ENCODE measurements at places on chromosomes 5 and 9.
A peak's percentile ranks its signal among the peaks of the same experiment; 100 is the strongest.

- no peak for DNase-seq
Observed at GRCh38 chr5:10981932-10982331, 220.9 kb upstream of the DAP start.

DNA sequence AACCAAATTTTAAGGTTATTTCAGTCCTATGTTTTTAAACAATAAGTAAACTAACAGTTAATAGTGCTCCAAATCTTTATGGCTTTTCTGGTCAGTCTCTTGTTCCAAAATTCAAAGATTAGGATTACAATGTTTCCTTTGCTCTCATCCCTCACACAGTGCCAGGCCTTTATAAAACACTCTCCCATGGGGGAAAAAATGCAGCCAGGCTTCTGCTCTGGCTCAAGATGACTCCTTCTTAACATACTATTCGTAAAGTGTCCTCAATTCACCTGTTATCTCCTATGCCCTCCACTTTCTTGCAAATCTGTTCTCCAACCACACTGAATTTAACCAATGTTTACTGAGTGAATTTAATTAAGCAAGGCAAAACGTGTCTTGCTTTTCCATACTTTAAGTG is 1.4 kb downstream of the CEP120 start:
- no peak for DNase-seq

DNA sequence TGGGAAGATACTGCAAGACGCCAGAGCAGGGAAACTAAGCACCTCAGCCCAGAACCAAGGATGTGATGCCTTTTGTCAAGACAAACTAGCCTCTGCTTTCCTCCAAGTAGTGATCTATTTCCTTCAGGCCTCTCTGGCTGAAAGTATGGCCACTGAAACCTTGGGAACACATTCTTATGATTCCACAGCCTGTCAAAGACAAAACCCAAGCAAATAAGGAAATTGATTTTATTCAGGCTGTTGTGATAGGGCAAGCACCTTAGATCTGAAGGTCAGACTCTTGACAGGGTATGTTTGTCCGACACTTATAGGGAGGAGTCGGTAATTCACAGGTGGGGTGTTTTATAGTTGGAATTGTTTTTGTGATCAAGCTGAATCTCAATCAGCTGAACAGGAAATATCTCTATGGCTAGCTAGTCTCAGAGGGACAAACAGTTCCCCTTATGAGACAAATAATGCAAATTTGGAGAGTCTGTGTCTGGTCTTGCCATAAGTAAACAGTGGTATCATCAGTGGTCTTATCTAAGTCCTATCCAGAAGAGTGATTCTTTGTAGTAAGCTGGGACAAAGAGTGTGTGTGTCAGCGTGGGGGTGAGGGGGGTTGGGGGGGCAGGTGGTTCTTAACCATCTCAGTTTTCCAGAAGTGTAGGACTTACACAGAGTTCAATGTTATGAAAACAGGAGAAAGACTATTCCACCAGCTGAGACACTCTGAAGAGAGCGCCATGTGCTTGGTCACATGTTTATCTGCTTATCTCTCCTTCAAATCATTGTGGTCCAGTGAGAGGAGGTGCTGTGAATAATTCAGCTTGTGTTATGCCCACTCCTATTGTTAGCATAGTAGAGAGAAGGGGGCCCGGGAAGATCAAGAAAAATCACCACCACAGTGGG is 6.7 kb upstream of the ZCCHC10 start:
- DNase-seq: no peak

GRCh38 chr5:33184367-33184766 is 256.4 kb upstream of the TARS1 start:
- no peak for DNase-seq

GRCh38 chr9:133709015-133709611 is 29.0 kb downstream of the SARDH start:
- DNase-seq: peak; percentile 48

DNA sequence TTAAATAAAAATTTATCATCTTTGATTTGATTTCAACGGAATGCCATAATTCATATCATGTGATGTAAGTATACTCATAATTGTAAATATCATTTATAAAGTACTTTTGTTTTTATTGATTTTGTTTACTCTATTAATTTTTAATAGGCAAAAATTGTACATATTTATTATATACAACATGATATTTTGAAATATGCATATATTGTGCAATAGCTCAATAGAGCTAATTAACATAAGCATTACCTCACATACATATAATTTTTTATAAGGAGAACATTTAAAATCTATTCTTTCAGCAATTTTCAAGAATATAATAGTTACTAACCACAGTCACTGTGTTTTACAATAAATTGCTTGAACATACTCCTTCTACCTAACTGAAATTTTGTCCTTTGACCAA is 25.0 kb upstream of the CCNH start:
- no peak for DNase-seq

DNA sequence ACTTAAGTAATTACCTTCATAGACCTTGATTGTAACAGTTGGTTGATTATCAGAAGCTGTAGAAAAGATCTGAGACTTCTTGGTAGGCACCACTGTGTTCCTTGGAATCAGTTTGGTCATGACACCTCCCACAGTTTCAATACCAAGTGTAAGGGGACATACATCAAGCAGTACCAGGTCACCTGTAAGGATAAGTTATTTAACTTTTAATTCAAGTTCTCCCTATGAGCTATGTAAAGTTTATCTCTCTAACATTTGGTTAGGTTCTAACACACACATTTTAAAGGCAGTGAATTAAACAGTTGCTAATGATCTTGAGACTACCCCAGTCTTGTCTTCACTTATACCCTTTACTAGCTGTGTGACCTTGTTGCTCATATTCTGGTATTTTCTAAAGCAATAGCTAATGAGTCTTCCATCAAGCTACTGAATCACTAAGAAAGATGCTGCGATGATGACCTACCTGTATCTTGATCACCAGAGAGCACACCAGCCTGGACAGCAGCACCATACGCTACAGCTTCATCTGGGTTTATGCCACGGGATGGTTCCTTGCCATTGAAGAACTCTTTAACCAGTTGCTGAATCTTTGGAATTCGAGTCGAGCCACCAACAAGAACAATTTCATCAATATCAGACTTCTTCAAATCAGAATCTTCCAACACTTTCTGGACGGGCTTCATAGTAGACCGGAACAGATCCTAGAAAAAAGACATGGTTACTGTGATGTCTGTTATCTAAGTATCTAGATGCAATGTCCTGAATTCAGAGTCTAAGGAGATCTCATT is 2.8 kb downstream of the HSPA5 start:
- no peak for DNase-seq

DNA sequence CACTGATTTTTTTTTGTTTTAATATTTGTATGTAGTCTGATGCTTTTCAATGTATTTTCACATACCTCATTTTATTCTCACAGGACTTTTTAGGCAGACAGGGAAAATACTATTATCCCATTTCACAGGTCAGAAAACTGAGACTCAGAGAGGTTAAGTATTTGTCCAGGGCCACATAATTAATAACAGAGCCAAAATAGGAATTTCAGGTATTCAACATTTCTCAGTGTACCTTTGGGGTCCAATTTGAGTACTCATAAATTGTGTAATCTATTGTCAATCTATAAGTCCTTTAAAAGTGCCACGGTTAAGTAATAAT is 120.7 kb upstream of the GRHPR start:
- no peak for DNase-seq

DNA sequence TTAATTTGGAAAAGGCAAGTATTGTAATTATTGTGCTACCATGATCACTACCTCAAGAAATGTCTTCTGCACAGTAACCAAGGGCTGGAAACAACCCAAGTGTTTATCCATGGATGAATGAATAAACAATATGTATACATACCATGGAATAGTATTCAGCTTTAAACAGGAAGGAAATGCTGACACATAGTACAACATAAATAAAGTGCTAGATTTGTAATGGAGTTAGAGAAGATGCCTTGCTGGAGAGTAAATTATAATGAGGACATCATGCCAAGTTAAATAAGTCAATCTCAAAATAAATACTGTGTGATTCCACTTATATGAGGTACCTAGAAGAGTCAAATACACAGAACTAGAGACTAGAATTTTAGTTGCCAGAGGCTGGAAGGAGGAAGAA is 160.0 kb downstream of the CCDC192 start:
- DNase-seq: no peak

DNA sequence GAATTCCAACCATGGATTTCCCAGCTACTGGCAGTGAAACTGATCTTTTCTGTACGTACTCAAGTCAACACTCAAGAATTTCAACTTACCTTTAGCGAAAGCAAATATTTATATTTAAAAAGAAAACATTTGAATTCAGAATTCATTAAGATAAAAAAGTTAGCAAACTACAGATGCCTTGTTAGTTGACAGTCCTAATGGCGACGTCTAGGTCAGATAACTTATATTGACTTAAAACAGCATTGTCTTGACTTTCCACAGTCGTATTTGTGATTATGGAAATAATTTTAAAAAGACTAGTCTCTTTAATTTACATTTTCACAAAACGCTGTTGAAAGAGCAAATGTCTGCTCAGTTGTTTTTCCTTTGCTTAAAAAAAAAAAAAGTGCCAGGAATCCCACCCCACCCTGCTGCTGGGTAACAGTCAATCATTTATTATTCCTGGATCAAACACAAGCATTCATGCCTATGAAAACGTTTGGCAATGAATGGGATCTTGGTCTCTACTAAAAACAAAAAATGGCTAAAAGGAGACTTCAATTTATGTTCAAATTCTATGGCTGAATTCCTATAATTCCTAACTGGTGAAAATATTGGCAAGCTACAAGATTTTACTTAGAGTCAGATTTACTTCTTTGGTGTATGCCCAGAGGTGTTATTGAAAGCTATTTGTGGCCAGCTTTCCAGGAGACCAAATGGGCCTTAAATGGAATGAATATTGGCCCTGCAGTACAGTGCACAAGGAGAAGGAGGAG is 22.0 kb downstream of the OR2S2 start:
- DNase-seq: no peak

- no peak for DNase-seq
Observed at GRCh38 chr9:97480749-97481148, 20.7 kb upstream of the TMOD1 start.

DNA sequence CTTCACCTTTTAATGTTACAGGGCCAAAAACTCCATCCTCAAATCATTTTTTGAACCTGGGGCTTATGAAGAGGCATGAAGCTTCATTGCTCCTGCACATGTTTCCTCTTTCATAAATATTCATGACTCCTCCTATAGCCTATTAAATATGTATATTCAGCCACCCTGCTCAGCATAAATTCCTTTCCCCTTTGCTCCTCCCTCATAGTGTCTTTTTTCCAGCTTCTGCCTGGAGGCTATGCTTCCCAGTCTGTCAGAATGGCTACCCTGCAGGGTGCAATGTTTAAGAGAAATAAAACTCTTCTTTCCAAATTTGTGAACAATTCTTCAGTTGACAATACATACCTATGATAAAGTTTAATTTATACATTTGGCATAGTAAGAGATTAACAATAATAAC is 1082.9 kb upstream of the CDH18 start:
- no peak for DNase-seq

- no peak for DNase-seq
Observed at GRCh38 chr5:42301349-42301748, 121.9 kb upstream of the GHR start.

DNA sequence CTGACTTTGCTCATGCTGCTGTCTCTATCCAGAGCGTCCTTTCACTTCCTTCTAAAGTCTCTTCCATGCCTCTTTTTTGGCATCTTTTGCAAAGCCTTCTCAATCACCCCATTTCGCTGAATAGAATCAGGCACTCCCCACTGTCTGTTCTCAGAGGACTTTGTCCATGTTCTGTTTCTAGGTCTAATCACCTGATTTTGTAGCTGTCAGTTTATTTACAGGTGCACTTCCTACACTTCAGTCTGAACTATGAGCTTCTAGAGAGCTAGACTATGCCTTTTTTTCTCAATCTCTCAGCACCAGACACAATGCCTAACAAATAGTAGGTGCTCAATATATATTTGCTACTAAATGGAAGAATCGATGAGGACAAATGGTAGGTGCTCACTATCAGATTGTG is 29.9 kb downstream of the TLR4 start:
- DNase-seq: no peak

GRCh38 chr5:89883967-89884366 is 525.6 kb downstream of the CETN3 start:
- no peak for DNase-seq

- DNase-seq: no peak
Observed at GRCh38 chr9:103707181-103707580, 386.9 kb upstream of the SMC2 start.

All from right forelimb (tissue), 1 donor.